Foreskin fibroblast (primary cell): ENCODE measurements at places on chromosomes 6 and 20.

DNA sequence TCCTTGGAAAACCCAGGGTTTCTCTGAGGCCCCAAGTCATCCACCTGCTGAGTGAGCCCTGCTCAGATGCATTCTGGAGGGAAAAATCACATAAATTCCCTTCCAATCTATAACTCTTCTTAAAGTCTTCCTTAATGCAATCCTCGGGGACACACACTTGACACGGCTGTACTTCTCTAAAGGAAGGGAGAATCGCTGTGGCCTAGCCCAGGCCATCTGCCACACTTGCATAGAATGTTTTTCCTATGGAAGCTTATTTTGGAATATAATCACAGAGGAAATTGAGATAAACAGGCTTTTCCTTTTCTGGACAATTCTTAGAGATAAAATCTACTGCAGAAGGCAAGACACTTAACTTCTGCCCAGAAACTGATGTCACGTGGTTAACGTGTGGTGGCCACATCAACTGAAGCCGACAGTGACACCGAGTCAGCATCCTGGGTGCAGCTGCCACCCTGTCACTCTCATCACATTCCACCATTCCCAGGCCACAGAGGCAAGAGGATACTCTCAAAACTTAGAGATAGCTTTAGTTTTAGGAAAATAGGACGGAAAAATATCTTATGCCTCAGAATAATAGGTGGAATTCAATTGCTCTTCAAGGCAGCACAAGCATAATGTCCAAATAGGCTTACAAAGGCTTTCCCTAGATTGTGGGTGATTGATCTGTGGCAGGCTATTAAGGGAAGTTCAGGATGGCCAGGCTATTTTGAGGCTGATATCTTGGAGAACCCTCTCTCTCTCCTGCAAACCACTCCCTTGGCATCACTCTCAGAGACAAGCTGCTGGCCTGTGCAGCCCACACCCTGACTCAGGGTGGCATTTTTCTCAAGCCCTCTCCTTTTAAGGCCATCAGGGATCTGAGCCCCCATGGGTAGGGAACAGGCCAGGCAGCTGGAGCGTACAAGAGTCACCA is 29.6 kb downstream of the PSMB1 start:
- no peak for DNase-seq

- DNase-seq: no peak
Observed at GRCh38 chr6:77474973-77475372, 11.7 kb upstream of the HTR1B start.

GRCh38 chr6:141335477-141336273 is 797.0 kb upstream of the GJE1 start:
- DNase-seq: peak; percentile 14

GRCh38 chr20:49480236-49480635 is 2.2 kb downstream of the KCNB1 start:
- DNase-seq: no peak

- peak; percentile 96 for DNase-seq
Observed at GRCh38 chr6:131950767-131951575, at the start of gene CCN2. TSS of gene CCN2 (minus strand) at chr6:131951372. CDS start at chr6:131951172, 200 bp downstream.
